ENCODE measurements at places on chromosomes 12 and 14.

DNA sequence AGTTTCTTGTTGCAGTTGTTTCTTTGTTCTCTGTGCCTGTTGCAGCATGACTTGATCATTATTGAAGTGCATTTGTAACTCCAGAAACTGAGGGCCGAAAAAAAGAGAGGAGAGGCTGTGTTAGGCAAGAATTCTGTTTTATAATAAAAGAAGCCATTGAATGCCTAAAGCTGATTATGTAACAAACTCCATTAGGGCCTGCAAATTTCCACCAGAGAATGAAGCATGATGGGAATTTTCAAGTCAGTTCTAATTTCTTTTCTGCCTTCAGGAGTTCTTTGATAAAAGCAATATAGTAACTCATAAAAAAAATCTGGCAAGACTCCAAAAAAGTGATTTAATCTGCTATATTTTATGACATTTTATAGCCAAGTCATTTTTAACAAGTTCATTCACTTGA lies 156.7 kb upstream of the RASSF8 start:
- no peak for DNase-seq

GRCh38 chr14:20720741-20721140 lies 24.9 kb upstream of the EDDM3A start:
- DNase-seq, result no peak

GRCh38 chr12:118053071-118053985 lies 7.7 kb downstream of the WSB2 start:
- no peak for DNase-seq

GRCh38 chr14:74960736-74961135 lies 5.3 kb upstream of the PGF start:
- DNase-seq, result no peak

GRCh38 chr12:84910549-84911241 lies 1.9 kb downstream of the SLC6A15 start:
- DNase-seq, result no peak

GRCh38 chr14:68682166-68683103 lies 110.4 kb downstream of the ZFP36L1 start:
- DNase-seq, result no peak

DNA sequence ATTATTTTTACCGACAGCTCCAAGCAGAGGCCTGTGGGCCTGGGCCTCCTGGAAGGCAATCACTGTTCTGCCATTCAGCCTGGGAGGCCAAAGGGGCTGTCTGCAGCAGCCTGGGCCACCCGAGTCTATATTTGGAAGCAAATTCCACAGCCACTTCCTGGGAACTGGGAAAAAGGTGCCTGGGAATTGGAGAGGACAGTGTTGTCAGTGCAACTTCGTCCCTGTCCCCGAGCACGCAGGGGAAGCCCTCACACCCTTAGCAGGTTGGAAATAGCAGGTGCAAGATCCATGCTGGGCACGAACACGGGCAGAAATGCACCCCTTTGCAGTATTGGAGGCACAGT lies 9.6 kb upstream of the TBX5 start:
- DNase-seq, result no peak

GRCh38 chr12:62751810-62752155 lies 183.2 kb downstream of the PPM1H start:
- DNase-seq, result no peak

DNA sequence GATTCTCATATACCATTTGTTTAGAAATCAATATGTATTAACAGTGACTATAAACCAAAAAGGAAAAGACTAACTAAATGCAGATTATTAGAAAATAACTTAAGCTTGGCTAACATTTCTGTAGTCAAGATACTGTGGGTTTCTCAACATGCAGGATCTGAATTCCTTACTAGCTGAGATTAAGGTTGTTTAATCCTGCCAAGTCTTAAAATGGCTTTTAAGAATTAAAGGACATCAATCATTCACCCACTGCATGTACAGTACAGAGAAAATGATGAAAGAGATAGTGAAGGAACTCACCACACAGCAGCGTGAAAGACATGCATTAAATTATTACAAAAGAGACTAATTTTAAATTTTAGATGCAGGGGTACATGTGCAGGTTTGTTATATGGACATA lies 3.8 kb downstream of the ACSS3 start:
- DNase-seq, result no peak

DNA sequence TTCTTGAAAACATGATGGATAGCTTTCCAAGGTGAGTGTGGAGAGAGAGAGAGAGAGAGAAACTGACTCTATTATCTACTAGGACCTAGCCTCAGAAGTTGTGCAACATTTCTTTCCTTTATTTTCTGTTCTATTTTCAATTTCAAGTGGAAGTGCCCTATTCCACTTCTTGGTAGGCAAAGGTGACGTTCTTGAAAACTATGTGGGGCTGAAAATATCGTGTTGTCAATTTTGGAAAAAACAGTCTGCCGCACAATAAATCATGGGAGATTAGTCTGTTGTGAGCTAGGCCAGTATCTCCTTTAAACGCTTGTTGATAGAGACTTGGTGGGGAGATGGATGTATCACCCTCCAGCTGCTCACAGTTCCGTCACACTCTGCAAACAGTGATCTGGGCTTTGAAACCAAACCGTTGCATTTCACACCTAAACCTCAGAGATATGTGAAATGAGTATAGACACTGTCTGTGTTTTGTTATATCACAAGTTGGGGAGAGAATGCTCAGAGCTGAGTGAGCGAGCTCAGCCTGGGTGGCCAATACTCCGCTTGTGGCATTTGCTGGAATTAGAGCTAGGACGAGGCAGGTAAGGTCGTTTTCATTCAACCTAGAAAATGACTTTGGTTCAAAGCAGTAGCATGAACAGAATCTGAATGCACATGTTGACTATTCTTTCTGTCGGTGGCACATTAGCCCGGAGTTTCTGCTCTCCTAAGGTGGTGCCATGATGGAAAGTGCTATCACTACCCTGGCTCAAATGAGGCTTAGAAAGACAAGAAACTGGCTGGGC lies 75.1 kb upstream of the ST8SIA1 start:
- no peak for DNase-seq

DNA sequence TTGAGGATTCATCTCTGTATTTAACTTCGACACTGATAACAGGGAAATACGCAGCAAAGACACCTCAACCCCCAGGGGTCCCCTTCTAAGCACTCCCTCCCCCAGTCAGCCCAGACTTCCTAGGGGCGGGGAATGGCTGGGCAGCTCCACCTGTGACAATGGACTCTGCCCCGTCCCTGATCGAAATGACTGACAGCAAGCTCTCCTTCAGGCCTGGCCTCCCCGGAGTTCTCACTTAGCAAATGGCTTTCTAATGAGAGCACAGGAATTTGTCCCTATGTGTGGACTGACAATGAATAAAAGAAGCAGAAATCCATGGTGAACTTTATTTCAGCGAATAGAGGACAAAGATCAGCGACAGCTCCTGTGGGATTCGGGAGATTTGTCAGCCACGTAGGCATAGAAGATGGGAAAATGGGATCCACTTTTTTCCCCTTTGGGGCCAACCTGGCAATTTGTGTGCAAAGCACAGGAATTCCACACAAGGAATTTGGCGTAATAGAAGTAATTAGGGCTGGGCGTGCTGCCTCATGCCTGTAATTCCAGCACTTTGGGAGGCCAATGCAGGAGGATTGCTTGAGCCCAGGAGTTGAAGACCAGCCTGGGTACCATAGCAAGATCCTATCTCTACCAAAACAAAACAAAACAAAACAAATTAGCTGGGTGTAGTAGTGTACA lies 63.8 kb downstream of the TNFAIP2 start:
- DNase-seq, result no peak

DNA sequence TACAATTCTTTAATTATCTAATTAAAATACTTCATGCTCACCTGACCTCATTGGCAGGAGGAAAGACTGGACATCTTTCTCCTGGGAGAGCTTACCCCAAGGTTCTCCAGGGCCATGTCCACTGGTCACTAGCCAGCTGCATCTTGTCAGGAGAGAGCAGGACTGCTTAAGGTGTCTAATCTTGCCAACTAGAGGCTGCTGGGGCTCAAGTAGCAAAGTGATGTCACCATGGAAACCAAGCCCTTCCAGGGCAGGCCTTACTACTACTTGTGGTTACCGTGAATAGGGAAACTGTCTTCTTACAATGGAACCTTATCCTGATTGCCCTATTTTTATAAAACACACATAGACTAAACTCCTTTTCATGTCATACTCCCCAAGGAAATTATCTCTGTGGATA lies 376.4 kb downstream of the SNAPC1 start:
- no peak for DNase-seq

DNA sequence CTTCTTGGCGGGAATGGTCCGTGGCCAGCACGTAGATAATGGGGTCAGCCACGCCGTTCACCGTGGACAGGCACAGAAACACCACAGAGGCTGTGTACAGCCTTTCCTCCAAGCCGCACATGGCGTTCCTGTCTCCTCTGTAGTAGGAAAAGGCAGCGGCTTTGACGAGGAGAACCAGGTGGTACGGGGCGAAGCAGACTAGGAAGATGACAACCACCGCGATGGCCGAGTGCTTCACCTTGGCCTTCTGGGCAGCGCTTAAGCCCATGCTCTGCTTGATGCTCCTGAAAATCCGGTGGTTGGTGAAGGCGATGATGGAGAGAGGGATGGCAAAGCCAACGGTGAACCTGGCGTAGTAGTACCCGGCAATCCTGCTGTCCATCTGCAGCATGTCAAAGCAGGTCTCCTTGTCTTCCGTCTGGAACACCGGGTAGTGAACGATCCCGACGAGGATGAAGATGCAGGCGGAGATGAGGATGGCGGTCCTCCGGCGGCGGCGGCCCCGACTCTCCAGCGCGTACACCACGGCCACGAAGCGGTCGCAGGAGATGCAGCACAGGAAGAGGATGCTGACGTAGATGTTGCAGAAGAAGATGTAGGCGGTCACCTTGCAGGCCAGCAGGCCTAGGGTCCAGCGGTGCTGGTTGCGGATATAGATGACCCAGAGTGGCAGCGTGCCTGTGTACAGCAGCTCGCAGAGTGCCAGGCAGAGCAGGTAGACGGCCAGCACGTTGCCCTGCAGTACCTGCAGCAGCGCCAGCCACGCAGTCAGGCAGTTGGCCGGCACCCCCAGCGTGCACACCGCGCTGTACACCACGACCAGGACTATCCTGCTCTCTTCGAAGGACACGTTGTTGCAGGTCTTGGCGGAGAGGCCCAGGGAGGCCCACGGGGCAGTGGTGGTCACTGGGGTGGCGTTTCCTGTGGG lies 13.8 kb downstream of the GPR132 start:
- no peak for DNase-seq

DNA sequence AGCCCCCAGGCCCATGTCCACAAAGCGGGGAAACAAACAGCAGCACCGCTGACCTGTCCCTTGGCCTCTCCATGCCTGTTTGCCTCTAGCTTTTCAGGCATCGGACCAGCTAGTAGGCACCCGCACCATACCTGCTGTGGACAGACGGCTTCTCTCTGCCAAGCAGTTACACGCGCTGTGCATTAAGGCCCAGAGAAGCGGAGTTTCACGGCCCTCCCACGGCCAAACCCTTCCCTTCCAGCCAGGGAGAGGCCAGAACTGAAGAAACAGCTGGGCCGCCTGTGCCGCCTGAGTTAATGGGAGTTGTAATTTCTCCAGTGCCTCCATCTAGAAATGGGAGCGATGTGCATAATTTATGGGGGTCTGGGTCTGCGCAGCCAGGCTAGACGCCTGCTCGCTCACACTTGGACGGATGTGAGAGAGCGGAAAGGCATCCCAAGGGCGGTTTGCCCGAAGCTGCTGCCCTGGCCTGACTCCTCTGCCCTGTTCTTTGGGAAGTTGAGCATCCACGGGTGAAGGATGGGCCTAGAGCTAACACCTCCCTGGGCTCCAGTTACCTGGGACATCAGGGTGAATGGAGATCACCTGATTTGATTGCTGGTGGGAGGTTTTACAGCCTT lies 89.7 kb upstream of the BCL11B start:
- DNase-seq, result no peak

DNA sequence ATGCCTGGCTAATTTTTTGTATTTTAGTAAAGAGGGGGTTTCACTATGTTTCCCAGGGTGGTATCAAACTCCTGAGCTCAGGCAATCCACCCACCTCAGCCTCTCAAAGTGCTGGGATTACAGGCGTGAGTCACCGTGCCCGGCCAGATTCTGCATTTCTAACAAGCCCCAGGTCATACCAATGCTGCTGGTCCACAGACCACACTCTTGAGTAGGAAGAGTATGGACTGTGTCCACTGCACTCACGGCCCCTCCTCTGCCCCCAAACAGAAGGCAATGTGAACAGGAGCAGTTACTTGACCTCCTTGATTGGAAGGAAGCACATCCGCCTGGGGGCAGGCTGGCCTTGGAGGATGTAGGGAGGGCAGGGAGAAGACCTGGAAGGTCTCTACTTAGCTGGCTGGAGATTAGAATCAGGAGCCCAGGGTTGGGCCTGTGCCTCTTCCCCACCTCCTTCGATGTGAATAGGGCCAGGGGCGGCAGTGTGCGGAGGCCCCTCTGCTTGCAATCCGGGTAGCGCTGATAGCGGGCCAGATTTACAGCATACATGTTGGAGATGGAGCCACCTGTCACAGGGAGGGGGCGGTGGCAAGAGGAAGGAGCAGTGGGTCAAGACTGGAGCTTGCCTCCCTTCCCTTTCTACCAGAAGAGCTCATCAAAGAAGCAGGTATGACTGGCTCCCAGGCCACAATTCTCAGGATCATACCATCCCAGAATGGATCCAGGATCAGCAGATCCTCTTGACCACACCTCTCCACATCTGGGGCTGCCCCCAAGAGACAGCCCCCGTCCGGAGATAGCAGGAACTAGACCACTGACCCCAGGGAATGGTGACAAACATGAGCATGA lies 9.4 kb upstream of the ZNF740 start:
- DNase-seq, result no peak

GRCh38 chr12:50482571-50482970 lies 22.2 kb upstream of the DIP2B start:
- DNase-seq, result no peak

DNA sequence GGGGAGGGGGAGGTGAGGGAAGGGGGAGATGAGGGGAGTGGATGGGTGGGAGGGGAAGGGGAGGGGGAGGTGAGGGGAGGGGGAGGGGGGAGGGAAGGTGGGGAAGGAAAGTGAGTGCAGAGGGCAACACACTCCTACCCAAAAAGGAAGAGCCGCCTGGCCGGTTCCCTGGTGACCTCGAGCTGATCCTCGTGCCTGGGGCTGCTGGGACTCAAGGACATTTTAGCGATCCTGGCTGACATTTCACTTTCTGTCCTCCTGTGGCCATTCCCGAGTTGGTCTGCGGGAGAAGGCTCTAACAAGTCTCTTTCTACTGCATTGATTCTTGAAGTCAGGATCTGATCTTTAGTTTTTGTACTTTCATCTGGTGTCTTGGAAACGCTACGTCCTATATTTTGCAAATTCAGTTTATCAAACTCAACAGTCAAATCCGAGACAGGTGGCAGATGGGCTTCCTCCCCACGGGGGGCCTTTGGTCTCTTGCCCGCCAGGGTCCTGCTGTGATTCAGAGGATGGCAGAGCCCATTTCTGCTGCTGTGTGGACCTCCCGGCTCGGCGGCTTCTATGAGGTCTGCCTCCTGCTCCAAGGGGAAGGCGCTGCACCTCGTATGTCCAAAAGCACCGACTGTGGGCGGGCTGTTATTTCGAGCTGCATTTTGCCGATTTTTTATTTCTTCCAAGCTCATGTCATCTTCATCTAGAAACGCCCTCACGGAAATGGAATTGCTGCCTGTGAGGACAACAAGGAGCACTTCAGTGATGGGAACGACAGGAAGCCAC lies 19.1 kb downstream of the PGAM5 start:
- no peak for DNase-seq

- no peak for DNase-seq
Observed at GRCh38 chr12:31507966-31508365, 83.0 kb downstream of the DENND5B start.

GRCh38 chr14:34824826-34825225 lies 50.3 kb downstream of the BAZ1A start:
- DNase-seq, result no peak

Measured in D721Med (cell line).